ENCODE measurements at places on chromosomes 7 and 10.

DNA sequence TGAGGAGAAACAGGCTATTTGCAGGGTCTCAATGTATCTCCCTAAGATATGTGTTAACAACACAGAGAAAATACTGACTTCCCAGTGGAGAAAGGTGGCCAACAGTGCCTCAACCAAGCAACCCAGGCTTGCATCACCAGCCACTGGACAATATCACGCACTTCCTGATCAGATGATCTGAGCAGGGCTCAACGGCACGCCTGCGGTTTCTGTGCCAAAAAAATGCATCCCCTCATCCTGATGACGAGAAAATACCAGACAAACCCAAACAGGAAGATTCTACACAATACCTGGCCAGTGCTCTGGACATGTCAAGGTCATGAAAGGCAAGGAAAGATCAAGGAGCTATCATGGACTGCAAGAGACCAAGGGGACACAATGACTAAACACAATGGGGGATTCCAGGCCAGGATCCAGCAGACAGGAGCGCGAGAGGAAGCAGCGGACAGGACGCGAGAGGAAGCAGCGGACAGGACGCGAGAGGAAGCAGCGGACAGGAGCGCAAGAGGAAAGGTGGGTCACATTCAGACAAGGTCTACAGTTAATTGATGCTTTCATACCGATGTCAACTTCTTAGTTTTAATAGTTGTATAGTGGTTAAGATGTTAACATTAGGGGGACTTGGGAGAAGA, 51.1 kb downstream of the GNA12 start:
- DNase-seq, result no peak

GRCh38 chr10:12638781-12639180, 289.4 kb downstream of the CAMK1D start:
- no peak for DNase-seq

GRCh38 chr10:600876-601659, 88.4 kb downstream of the DIP2C start:
- DNase-seq, result no peak

GRCh38 chr10:28853195-28853594, 175.9 kb downstream of the BAMBI start:
- no peak for DNase-seq

DNA sequence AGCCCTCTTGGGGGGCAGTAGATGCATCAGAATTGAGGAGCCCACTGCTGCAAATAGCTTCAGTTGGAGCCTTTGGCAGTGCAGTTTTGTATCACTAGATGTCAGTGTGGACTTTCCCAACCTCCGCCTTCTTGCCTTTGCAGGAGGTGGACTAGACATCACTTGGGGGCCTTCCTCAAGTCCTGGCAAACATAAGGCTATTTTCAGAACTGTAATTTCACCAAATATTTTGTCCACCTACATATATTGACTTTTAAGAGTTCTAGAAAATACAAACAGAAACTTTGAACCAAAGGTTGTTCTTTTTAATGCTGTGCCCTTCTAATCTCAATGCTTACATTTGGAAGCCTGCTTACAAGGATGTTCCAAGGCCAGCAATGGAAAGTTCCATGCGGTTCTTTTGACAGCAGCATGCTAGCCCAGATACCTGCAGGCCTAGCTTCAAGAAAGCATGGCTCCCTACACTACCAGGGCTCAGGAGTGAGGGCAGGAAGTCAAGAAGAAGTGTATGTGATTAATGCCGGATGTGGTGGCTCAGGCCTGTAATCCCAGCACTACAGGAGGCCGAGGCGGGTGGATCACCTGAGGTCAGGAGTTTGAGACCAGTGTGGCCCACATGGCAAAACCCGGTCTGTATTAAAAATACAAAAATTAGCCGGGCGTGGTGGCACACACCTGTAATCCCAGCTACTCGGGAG, 8.0 kb upstream of the ZNRF2 start:
- DNase-seq, result no peak

GRCh38 chr10:85666102-85666501, 700.5 kb downstream of the GRID1 start:
- no peak for DNase-seq

- DNase-seq, result no peak
Measured at GRCh38 chr7:45342236-45342635, 184.6 kb downstream of the RAMP3 start.

- no peak for DNase-seq
Measured at GRCh38 chr7:79984210-79984609, 150.4 kb upstream of the GNAI1 start.

DNA sequence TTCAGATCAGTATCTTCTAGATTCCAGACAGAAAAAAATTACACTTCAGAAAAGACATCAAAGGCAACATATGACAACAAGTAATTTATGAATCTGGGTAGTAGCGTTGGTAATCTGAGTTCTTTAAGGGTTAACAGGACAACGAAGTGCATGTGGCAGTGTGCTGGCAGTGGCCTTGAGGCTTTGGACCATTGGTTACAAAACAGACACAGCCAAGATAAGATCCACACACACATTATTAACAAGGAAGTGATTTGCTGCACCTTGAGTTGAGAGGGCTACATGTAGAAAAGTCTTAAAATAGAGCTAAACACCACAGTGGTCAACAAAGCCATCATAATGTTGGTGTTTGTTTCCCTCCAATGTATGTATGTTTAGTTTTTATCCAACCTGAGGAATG, 40.6 kb downstream of the AKR1D1 start:
- no peak for DNase-seq

GRCh38 chr10:129725890-129726631, 238.0 kb downstream of the EBF3 start:
- no peak for DNase-seq

DNA sequence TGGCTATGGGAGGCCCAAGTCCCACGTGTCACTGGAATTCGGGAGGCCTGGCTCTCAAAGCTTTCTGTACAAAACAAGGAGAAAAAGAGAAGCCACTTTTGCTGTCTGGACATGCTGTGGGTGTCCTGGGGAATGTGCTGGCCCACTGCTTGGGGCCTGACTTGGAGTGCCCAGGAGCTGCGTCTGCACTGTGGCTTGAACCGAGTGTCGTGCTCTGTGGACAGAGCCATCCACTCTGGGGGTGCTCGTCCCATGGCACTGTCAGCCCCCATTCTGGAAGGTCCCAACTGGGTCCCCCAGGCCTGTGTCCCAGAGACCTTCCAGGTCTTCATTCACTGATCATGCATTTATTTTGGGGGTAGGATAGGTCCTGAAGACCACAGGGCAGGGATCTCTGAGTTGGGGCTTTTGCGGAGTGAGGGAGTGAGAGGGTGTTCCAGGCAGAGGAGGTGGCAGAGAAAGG, 138.0 kb downstream of the LHPP start:
- no peak for DNase-seq

GRCh38 chr7:157803906-157804305, 467.1 kb downstream of the DNAJB6 start:
- no peak for DNase-seq

DNA sequence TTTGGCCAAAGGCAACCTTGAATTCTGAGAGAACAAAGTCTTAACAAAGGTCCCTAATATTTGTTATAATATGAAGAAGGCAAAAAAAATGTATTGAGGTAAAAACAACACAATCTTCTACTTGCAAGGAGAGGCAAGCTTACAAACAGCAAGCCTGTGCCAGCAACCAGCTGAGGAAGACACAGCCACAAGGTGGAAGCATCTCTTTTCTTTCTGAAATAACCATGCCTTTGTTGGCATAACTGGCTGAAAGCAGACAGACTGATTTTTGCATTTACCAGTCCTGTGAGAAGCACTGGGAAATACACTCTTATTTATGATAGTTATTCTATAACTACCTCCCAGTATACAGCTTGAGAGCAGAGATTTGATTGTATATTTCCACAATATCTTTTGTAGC, 292.0 kb downstream of the PHTF2 start:
- DNase-seq, result no peak

- DNase-seq, result no peak
Measured at GRCh38 chr10:86224354-86225102, 142.1 kb downstream of the GRID1 start.

DNA sequence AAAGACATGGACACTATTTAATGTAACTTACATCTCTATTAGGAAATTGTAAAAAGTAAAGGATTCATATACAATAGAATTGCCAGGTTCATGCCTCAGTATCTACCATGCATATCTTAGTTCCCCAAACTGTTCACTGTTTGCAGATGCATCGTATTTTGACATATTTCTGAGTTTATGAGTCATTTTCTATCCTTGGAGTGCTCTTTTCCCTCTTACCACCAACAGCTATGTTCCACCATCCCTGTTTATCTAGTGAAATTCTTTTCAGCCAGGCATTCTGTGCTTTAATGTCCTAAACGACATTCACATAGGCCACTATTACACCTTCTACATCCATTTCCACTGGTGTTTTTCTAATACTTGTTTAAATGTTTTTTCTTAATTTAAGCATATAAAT, 139.4 kb upstream of the HPS1 start:
- no peak for DNase-seq

GRCh38 chr10:25261558-25261957, 86.8 kb downstream of the GPR158 start:
- DNase-seq, result no peak

GRCh38 chr7:132486274-132486610, 90.0 kb downstream of the PLXNA4 start:
- no peak for DNase-seq

DNA sequence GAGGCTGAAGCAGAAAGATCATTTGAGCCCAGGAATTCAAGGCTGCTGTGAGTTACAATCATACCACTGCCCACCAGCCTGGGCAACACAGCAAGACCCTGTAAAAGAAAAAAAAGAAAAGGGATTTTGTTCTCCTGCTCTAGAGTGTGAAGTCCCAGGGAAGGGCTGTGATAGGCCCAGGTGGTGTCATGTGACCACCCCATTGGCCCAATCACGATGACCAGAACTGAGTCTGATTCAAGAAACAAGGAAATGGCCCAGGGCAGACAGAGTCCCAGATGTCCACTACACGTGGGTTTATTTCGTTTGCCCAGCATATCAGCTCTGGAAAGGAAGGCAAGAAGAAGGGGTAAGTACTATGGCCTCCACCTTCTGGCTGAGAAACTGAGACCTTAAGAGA, 81.3 kb upstream of the CUX1 start:
- no peak for DNase-seq

DNA sequence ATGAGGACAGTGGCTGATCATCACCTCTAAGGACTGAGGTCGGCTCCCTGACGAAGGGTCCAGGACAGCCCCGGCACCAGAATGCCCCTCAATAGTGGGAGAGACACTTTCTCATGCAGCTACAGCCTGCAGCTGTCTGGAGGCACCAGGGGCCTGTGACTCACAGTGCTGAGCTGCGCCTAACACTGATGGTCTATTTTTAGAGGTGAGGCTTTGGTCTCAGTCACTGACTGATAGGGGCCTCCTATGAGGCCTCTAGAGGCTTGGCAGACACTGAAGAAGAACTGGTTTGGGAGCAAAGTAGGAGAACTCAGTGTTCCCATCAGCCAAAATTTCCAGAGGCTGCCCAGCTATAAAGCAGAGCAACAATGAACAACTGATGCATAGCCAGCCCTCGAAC, 130.1 kb downstream of the COBL start:
- DNase-seq, result no peak

GRCh38 chr7:106891548-106892410, 26.7 kb downstream of the PIK3CG start:
- DNase-seq, result no peak

DNA sequence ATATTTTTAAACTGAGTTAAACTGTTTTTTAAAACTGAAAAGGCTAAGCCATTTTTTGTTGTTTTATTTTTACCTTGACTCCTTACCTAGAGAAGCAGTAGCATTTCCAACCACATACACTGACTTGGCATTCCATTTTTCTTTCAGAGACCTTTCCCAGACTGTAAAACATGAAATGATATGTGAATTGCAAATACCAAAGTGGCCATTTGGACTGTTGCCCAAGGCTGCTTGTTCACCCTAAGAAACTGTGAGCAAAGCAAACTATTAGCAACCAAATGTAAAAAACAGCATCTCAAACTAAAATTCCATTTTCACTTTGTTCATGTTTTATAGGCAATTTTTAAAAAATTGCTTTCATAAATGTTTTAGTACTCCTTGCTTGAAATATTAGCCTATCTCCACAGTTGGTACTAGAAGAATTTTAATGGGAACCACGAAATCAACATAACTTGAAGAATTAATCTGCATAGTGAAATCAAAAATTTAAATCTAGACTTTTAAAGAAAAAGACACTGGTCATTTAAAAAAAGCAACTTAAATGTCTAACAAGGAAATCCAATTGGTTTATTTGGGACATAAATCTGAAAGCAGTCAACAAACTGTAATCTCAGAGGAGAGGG, 10.8 kb downstream of the UROS start:
- no peak for DNase-seq

- no peak for DNase-seq
Measured at GRCh38 chr7:100472854-100473499, 6.0 kb downstream of the TSC22D4 start.

GRCh38 chr7:46970476-46970875, 611.4 kb downstream of the TNS3 start:
- no peak for DNase-seq

DNA sequence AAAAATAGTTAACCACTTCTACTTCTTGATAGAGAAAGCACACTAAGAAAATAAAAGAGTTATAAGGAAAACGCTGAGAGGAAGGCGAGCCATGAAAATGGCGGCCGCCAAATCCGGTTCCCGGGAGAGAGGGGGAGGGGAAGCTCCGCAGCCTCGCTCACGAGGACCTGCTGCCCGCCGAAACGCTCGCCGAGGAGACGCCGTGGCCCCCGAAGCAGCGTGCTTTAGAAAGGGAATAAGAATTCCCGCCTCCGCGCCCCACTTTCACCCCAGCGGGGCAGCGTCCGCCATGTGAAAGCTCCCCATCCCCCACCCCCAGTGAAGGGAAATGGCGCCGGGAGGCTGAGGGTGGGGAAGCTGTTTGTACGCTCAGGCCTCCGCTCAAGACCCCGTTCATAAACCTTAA, 505 bp downstream of the HNRNPA2B1 start:
- DNase-seq, result no peak

DNA sequence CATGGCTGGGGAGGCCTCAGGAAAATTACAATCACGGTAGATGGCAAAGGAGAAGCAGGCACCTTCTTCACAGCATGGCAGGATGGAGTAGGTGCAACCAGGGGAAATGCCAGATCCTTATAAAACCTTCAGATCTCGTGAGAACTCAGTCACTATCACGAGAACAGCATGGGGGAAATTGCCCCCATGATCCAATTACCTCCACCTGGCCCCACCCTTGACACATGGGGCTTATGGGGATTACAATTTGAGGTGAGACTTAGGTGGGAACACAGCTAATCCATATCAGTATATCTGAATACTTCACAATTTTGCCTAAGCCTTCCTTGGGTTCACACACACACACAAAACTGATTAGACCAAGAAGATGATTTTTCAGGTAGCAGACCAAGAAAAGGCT, 145.1 kb upstream of the COL1A2 start:
- DNase-seq, result no peak

- no peak for DNase-seq
Measured at GRCh38 chr7:66970310-66970709, 25.1 kb downstream of the SBDS start.

Data from HuH-7.5 (cell line).